ENCODE measurements at places on chromosomes 6 and 20.

DNA sequence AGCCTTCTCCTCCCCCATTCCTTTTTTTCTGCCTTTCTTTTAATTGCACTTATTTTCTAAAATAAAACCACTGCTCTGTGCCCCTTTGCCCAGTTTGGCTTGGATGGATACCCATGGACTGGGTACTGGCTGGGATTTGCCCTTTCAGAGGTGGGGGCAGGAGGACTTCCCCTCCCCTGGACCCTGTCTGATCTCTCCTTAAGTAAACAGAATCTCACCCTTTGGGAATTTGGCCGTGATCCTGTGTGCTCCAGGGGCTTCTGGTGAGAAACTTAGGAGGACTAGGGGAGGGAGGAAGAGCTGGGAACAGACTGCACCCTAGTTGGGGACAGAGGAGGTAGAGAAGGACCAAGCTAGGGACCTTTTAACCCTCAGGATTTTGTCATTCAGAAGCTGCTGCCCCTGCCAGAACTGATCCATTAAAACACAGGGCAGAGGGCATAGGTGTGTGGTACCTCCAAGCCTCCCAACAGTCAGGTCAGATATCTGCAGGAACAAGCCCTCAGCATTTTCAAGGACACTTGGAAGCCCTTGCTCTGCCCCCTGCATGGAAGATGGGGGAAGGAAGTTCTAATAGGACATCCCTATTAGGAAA is 7.3 kb downstream of the FOXP4 start:
- DNase-seq: no peak

- no peak for DNase-seq
Observed at GRCh38 chr20:44157061-44157460, 29.9 kb downstream of the JPH2 start.

GRCh38 chr6:108156938-108157233 is 8.9 kb upstream of the NR2E1 start:
- no peak for DNase-seq

DNA sequence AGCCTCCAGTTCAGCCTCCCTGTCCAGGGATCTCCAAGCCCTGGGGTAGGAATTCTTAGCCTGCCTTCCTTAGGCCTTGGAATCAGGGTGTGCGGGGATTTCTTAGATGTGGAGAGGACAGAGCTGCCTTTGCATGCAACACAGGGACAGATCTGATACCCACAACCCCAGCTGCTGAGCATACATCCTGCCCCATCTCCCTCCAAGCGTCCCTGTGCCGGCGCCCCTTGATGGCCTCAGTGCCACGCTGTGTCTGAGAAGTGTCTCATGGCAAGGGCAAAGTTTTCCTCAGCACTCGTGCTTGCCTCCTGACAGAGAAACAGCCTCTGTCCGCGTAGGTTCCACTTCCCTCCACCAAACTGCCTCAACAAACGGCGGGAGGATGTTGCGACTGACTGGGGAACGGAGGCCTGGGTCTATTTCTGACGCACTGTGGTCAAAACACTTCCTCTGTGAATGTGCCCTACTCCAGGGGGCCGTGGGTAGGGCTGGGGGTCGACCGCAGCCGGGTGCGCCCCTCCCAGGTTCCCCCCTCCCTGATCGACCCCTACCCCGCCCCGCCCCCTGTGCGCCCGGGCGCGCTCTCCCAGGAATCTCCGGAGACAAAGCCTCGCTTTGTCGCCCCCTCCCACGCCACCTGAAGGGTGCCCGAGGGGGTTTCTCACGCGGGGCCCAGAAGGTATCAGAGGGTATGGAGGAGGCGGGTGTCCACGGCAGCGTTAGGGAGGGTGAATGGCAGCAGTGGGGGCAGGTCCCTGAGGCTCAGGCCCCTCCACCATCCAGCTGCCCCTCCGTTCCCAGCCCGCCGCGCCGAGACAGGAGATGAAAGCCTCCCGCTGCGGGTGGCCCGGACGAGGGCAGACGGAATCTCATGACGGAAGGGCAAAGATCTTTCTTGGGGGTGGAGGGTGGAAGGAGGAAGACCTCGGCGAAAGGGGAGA is 806 bp downstream of the MICAL1 start:
- DNase-seq: no peak

DNA sequence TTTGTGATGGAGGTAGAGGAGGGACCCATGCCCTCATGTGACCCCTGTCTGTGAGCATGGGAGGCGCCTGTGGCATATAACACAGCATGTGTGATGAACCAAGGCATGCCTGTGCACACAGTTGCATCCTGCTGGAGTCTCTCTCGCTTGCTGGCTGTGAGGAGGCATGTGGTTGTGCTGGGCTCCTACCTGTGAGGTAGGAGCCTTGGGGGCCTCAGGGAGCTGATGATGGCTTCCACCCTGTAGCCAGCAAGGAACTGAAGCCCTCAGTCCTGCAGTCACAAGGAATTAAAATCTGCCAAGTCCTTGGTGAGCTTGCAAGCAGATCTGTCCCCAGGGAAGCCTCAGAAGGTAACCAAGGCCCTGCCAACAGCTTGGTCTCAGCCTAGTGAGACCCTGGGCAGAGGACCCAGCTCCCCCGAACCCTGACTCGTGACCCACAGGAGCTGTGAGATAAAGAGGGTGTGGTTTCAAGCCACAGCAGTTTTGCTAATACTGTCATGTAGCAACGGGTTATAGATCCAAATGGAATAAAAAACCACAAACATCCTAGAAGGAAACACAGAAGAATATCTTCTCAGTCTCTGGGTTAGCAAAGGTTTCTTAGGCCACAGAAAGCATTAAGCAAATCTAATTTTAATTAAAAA is 145.7 kb downstream of the WDR27 start:
- no peak for DNase-seq

Data from NCI-H774 (cell line).